Right renal cortex interstitium (tissue), 3 donors: ENCODE measurements at places on chromosomes 4 and X. TPM values are rescaled to one million over a fixed set of nuclear protein-coding genes. Genes with fewer than 3 reads are reported as not detected.

SMR3A gene
- not detected for polyA plus RNA-seq

RTL5 gene
- 23.0 TPM for polyA plus RNA-seq

OTUD6A gene
- polyA plus RNA-seq = not detected

VEGFD gene
- 0.06 TPM for polyA plus RNA-seq

BMP2K gene
- 25.1 TPM for polyA plus RNA-seq

PPP1R3F gene
- 4.9 TPM for polyA plus RNA-seq

NPY1R gene
- polyA plus RNA-seq = 25.1 TPM

HOPX gene
- 12.0 TPM for polyA plus RNA-seq

CYTL1 gene
- polyA plus RNA-seq = 8.5 TPM

KLHL13 gene
- polyA plus RNA-seq = 96.3 TPM

ANXA10 gene
- polyA plus RNA-seq = 0.17 TPM

SLC6A14 gene
- polyA plus RNA-seq = 0.24 TPM

CXCL1 gene
- polyA plus RNA-seq = 0.67 TPM

PCSK1N gene
- polyA plus RNA-seq = 5.1 TPM

TCEAL7 gene
- polyA plus RNA-seq = 48.4 TPM

TMPRSS11A gene
- polyA plus RNA-seq = not detected

TRPC5OS gene
- polyA plus RNA-seq = 0.14 TPM

SPATA18 gene
- polyA plus RNA-seq = 1.4 TPM

PNMA6F gene
- 0.10 TPM for polyA plus RNA-seq

MAMLD1 gene
- polyA plus RNA-seq = 5.9 TPM

TMPRSS11D gene
- not detected for polyA plus RNA-seq

CENPVL2 gene
- polyA plus RNA-seq = 0.18 TPM

C4orf50 gene
- not detected for polyA plus RNA-seq

ADRA2C gene
- 5.1 TPM for polyA plus RNA-seq

CRLF2 gene
- polyA plus RNA-seq = not detected

PDGFRA gene
- 192 TPM for polyA plus RNA-seq

ATOH1 gene
- not detected for polyA plus RNA-seq

ADH4 gene
- polyA plus RNA-seq = 0.51 TPM

PGAM4 gene
- not detected for polyA plus RNA-seq

FAT1 gene
- polyA plus RNA-seq = 232 TPM

CTAG1A gene
- polyA plus RNA-seq = not detected

FGB gene
- polyA plus RNA-seq = 190 TPM

PUDP gene
- 23.5 TPM for polyA plus RNA-seq
